Esophagus muscularis mucosa (tissue), 4 donors: ENCODE measurements at places on chromosomes 2 and 18. TPM values are rescaled to one million over a fixed set of nuclear protein-coding genes. Genes with fewer than 3 reads are reported as not detected.

GRCh38 chr2:206257350-206257749, 17.1 kb upstream of the ZDBF2 start:
- DNase-seq, result peak; percentile 62

GRCh38 chr2:226581661-226582060, 218.0 kb downstream of the IRS1 start:
- no peak for DNase-seq

DNA sequence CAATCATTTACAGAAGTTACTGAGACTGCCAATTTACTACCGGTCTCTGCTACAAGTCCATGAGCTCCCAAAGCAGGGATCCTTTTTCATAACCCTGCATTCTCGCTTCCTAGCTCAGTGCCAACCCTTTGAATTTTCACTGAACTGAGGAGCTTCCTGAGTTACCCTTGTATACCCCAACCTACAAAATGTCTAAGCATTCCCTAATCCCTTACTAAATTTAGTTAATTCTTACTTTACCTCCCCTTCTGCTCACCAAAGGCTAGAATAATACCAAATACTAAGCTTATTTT, 9.6 kb downstream of the MAT2A start:
- DNase-seq, result no peak

GRCh38 chr2:64474121-64474571, 20.2 kb downstream of the LGALSL start:
- no peak for DNase-seq

The GCG gene
- total RNA-seq, result not detected
